ENCODE measurements at places on chromosomes 16 and 17.

DNA sequence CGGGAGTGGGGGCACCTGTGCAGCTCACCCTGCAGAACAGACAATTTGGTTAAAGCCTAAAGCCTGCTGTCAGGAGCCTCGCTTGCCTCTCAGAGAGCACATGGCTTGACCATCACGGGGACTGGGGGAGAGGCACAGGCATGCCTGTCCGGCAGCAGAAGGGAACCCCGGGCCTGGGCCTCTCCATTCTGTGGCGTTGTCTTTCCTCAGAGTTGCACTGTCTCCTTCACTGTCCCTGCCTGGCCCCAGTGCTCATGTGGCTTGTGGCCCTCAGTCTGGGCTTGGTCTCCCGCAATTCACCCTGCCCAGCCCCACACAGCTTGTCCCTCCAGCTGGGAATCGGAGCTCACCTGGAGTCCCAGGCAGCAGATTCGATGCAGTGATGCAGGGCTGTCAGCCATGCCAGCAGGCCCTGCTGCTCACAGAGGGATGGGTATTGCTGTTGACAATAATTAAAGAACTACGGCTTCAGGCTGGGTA is 189.9 kb downstream of the SEC14L1 start:
- no peak for DNase-seq

- DNase-seq: no peak
These were observed 7.0 kb downstream of the DHX40 start for GRCh38 chr17:59572301-59572924.

GRCh38 chr16:11779074-11779473 is 18.0 kb downstream of the ZC3H7A start:
- DNase-seq: no peak

GRCh38 chr17:44118427-44119050 is 4.9 kb downstream of the HDAC5 start:
- no peak for DNase-seq

DNA sequence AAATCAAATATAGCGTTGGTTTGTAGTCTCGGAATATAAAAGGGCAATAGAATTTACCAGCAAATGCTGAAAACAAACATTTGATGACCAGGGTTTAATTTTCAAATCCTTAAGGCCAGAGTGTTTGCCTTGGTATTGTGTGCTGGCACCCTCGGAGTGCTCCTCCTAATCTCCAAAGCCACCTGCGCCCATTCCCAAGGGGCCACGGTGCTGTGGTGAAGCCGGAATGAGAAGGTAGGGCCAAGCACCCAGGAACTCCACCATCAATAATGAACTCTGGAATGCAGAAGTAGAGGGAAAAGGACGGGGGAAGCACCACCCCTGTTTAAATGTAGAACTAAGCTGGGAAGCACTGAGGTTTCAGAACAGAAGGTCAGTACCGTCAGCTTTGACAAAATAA is 51.9 kb downstream of the COG7 start:
- DNase-seq: peak; percentile 40

GRCh38 chr17:71168053-71168741 is 952.6 kb upstream of the SOX9 start:
- no peak for DNase-seq

GRCh38 chr16:49931916-49932315 is 76.0 kb upstream of the ZNF423 start:
- no peak for DNase-seq
